Uterus (tissue), 4 donors: ENCODE measurements at places on chromosomes 4 and X. TPM values are rescaled to one million over a fixed set of nuclear protein-coding genes. Genes with fewer than 3 reads are reported as not detected.

The RNF4 gene
- 13.2 TPM for total RNA-seq

The TIGD4 gene
- total RNA-seq = not detected

The HGFAC gene
- 0.28 TPM for total RNA-seq

DNA sequence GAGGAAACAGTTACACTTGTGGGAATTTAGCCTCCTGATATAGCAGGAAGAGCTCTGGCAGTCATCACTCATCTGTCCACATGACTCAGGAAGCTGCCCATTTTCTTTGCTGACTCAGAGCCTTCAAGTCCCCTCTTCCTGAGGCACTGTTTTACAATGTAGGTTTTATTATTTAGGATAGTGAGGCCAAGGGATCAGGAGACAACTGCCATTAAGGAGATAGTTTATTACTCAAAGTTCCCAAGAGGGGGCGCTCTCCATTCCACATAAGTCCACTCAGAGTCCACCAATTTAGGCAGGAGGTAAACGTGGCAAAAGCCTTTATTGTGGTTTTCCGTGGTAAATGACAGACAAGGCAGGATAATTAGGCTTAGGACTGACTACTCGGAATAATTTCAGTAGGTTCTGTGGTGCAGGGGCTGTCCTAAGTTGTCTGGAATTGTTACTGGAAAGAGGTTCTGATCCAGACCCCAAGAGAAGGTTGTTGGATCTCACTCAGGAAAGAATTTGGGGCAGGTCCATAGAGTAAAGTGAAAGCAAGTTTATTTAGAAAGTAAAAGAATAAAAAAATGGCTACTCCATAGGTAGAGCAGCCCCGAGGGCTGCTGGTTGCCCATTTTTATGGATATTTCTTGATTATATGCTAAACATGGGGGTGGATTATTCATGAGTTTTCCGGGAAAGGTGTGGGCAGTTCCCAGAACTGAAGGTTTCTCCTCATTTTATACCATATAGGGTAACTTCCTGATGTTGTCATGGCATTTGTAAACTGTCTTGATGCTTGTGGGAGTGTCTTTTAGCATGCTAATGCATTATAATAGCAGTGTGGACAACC lies 96.0 kb upstream of the RAB40AL start:
- DNase-seq = no peak

The MSX1 gene
- 33.0 TPM for total RNA-seq

DNA sequence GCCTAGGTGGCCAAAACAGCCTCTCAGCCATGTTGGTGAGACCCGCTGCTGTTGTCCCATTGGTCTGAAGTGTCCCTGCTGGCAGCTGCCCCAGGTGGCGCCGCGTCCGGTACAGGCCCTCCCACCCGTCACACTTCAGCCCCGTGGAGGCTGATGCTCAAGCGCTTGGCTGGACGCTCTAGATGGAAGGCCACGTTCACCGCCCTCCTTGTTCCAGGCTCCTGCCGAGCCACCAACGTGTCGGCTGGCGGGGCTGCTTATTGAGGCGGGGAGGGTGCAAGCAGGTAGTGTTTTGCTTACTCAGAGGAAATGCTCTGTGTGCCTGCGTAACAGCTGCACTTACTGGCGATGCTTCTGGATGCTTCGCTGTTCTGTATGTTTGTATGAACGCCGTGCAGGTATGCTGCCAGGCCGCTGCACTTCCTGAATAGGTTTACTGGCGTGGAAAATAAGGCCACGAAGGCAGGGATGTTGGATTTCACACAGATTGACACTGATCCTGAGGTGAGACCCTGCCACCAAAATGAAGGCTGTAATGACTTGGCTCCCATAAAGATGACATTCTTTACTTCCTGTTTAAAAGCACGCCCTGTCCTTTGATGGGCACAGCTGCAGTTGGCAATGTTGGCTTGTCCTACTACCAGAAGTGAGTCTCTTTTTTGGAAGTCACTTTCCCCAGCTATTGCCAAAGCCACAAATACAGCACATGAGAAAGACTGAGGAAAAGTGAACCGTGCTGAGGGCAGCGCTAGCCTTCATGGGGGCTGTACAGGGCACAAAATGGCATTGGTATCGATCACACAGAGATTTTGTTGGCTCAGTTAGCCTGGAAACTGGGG lies 21.0 kb upstream of the CLCN4 start:
- DNase-seq = no peak

GRCh38 chr4:97998203-97998602 lies 145.1 kb downstream of the STPG2 start:
- no peak for DNase-seq

DNA sequence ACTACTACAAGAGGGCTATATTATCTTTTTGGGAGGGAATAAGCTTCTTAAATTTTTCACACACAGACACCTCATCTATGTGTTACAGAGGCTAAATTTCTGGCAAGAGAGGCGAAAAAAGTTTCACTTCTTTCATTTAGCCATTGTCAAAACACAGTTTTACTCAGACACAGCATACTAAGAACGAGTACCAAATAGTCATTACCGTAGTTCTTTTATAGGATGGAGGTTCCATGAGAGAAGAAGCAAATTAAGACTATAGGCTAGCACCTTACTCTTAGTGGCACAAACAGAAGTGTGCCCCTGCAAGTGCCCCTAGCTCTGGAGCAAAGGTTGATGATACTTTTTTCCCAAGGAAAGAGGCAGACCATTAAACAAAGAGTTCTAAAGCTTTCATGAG lies 26.2 kb downstream of the UGT2B7 start:
- no peak for DNase-seq

GRCh38 chrX:115459883-115460880 lies 100.8 kb upstream of the PLS3 start:
- DNase-seq = no peak

DNA sequence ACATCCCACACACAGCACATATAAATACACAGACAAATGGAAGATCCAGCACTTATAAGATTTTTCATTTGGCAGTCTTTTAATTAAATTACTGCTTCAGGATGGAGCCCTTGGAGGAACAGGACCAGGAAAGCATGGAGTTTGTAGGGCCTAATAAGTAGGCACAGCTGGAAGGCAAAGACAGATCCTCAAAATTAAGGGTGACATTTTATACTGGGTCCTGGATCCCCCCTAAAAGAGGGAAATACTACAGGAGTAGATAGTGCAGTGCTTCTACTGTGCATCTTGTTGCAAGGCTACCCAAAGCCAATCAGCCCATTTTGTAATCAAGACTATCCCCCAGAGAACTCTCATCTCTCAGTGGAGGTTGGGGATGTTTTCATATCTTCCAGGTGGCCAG lies 1860.7 kb upstream of the PCDH10 start:
- DNase-seq = no peak
